Cerebellum (tissue), 4 donors: ENCODE measurements at places on chromosomes 12 and 14.

DNA sequence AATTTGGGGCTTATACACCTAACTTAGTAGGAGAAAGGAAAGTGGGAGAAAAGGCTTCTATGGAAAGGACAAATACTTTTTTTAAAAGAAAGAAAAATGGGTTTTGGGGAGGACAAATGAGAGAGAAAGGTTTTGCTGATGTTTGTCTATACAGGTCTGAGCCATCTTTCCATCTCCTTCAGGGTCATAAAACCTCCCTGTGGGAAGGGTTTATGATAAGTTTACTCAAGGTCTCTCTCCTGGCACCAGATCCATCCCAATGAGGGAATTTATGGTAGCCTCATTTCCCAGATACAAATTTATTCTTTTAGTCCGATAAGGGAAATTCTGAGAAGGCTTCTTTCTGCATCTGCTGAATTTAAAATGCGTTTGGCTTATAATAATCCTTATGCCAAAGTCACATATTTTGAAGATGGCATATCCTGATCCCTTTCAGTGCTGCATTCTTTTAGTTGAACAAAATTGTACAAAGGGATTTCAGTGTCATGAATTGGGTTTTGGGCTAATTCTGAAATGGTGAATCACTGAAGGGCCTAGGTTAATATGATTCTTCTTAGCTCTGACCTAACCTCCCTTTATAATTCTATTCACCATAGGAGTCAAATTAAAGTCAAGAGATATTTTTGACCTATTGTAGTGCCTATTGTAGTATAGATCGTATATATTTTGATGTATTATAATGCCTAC is 173.5 kb upstream of the DYRK2 start:
- no peak for DNase-seq

GRCh38 chr12:109710747-109711595 is 2.7 kb upstream of the FAM222A start:
- no peak for DNase-seq

DNA sequence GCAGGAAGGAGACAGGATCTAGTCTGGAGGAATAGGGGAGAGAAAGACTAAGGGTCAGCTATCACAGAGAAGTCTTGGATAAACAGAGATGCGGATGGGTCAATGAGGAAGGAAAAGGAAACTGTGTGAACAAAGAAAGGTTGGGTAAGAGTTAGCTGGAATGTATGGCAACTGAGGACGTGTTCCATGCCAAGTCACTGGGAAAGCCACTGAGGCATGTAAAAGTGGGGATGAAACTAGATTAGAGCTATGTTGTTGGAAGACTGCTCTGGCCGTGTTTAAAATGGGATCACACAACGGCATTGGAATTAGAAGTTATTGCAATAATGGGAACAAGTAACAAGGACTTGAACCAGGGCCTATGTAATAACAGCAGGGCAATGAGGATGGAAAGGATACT is 3.9 kb upstream of the NR2C1 start:
- DNase-seq, result no peak

DNA sequence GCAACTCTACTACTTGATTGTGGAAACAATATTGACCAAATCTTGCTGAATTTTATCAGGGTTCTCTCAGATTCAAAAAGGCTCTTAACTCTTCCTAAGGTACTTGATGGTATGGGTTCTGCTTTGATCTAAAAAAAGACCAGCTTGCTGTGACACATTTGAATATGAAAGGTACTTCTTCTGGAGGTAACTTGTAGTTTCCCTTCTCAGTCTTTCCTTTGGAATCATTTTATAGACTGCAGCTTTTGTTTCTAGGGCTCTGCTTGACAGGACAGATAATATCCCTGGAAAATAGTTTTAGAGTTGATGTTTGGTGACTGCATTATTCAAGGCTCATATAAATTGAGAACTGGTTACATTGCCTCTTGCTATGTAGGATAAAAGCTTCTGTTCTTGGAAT is 251.9 kb downstream of the FUT8 start:
- no peak for DNase-seq

- DNase-seq, result no peak
Observed at GRCh38 chr14:64673316-64673715, 30.9 kb upstream of the PLEKHG3 start.

DNA sequence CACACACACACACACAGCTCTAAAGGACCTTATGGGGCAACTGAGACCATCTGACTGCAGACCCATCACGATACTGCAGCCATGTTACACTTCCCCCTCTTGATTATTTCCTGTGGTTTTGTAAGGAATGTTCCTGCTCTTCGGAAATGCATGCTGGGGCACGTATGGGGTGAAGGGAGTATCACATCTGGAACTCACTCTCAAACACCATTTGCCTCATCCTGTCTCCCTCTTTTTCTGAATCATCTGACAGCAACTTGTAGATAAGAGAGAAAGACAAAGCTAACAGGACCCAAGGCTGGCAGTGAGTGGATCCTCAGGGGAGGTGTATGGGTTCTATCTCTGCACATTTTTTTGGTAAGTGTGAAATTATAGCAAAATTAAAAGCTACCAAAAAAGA is 50.3 kb downstream of the RIMBP2 start:
- DNase-seq, result no peak

DNA sequence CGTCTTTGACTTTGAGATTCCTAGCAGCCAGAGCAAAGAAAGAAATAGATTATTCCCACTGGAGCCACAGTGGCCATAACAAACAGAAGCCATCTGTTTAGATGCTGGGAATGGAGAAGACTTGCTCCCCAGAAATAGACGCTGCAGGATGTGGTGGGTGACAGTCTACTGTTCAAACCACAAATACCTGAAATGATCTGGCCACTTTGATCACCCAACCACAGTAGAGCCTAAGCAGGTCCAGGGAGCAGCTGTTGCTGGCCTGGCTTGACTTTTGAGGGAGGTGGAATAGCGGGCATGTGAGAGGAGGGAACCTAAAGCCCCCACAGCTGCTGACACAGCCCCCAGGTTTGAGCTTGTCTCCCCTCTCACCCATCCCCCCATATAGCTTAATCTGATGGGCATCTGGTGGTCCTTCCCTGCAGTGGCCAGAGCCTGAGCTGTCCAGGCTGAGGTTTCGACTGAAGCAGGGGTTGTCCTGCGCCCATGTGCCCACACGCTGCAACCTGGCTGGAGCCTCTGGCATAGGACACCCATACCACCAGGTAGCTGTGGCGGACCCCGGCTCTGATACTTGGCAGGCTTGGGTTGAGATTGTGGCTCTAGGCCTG is 38.7 kb downstream of the SH2B3 start:
- no peak for DNase-seq

- no peak for DNase-seq
Observed at GRCh38 chr12:52317468-52318052, 3.6 kb downstream of the KRT83 start.

- DNase-seq, result no peak
Observed at GRCh38 chr12:58357511-58357910, 416.1 kb downstream of the ATP23 start.

- no peak for DNase-seq
Observed at GRCh38 chr14:28116716-28117115, 649.9 kb upstream of the FOXG1 start.

DNA sequence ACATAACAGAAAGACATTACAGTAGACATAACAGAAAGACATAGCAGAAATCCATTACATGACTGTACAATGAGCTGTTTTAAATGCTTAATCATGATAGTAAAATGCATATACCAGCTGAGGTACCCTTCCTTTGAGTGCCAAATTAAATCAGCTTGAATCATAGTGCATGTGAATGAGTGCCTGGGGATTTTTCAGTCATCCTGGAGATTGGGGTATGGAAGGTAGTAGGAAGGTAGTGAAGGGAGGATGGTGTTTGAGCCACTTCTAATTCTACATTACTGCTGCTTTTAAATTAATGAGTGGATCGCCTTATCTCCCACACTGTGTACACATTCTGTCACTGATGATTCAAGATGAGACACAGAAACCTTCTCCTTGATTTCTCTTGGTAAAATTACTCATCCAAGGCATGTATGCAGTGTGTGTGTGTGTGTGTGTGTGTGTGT is 534.2 kb downstream of the LRFN5 start:
- DNase-seq, result no peak

GRCh38 chr14:95234426-95234825 is 77.1 kb upstream of the DICER1 start:
- no peak for DNase-seq

GRCh38 chr12:21774358-21775132 is at the start of gene KCNJ8:
Gene KCNJ8 (minus strand): TSS chr12:21774706. CDS start chr12:21773616, 1,090 bp downstream.
- peak; percentile 12 for DNase-seq

- DNase-seq, result no peak
Observed at GRCh38 chr12:105357162-105357691, 26.7 kb downstream of the C12orf75 start.
